ENCODE measurements at places on chromosomes 11 and 22.
A peak's percentile ranks its signal among the peaks of the same experiment; 100 is the strongest.

GRCh38 chr11:107660066-107660465 lies 51.8 kb downstream of the SLN start:
- no peak for DNase-seq

- no peak for DNase-seq
Observed at GRCh38 chr11:17291710-17292109, 15.2 kb downstream of the NUCB2 start.

GRCh38 chr11:96197801-96198701 lies 144.9 kb downstream of the MAML2 start:
- DNase-seq = no peak

GRCh38 chr11:19428206-19429002 lies 187.7 kb upstream of the E2F8 start:
- DNase-seq = no peak

- DNase-seq = no peak
Observed at GRCh38 chr11:11095831-11096723, 238.2 kb upstream of the ZBED5 start.

DNA sequence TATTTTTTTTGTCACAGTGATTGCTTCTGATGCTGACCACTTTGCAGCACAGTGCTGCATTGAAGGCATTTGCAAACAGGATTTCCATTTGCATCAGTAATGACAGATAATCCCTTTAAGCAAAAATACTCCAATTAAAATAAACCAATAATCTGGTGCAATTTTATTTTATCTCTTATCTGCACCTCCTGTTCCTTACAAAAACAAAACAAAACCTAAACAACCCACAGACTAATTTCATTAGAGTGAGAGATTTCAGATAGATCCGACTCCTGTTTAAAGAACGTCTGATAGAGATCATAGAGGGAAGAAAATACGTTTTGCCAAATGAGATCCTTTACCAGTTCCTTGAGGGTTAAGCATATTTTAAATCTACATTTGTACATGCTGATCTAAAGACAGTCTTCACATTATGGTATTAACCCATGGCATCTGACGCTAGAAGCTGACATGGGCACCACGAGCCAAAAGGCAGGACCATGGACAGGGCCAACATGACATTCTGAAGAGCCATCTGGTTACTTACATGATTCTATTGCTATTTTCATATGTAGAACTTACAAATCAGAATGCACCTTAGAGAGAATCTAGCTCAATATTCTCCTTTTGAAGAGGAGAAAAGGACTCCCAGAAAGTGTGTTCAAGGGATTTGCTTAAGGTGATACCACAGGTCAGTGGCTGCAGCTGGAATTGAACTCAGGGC lies 286.2 kb upstream of the NARS2 start:
- peak; percentile 11 for DNase-seq

DNA sequence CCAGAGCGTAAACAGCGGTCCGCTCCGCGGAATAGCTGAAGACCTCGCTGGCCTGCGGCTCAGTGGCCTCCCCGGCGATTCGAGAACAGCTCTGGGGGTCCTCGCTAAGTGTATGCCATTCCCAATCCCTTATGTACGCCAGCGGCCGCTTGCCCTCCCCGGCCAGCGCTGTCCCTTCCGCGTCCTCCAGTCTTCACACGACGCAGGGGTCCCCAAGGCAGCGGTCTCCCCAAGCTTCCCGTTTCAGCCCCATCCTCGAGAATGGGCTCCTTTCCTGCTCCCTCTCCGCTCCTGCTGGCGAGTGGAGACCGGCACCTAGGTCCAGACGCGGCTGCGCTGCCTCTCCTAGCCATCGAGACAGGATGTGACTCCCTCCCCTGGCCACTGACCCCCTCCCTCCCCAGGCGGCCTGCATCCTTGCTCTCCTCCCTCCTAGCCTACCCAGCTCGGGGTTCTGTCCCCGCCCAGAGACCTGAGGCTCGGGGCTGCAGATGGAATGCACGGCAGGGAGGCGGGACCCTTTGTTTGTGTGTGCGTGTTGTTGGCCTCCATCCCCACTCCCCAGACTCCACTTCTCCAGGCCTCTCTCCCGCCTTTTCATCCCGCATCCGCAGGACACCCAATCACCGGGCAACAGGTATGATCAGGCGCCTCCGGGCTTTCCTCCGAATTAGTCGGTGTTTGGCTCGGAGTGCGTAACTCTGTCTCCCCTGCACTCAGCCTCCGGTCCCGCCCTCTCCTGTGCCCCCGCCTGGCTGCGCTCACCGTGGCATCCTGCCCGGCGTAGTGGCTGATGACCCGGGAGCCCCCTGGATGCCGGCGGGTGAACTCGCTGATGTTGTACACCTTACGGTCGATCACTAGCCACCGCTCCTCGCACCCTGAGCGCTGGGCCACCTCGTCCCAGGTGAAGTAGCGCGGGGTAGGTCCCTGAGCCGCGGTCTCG lies 740 bp downstream of the FADS1 start:
- peak; percentile 84 for DNase-seq

- DNase-seq = no peak
Observed at GRCh38 chr11:86795511-86795910, 4.8 kb upstream of the PRSS23 start.

DNA sequence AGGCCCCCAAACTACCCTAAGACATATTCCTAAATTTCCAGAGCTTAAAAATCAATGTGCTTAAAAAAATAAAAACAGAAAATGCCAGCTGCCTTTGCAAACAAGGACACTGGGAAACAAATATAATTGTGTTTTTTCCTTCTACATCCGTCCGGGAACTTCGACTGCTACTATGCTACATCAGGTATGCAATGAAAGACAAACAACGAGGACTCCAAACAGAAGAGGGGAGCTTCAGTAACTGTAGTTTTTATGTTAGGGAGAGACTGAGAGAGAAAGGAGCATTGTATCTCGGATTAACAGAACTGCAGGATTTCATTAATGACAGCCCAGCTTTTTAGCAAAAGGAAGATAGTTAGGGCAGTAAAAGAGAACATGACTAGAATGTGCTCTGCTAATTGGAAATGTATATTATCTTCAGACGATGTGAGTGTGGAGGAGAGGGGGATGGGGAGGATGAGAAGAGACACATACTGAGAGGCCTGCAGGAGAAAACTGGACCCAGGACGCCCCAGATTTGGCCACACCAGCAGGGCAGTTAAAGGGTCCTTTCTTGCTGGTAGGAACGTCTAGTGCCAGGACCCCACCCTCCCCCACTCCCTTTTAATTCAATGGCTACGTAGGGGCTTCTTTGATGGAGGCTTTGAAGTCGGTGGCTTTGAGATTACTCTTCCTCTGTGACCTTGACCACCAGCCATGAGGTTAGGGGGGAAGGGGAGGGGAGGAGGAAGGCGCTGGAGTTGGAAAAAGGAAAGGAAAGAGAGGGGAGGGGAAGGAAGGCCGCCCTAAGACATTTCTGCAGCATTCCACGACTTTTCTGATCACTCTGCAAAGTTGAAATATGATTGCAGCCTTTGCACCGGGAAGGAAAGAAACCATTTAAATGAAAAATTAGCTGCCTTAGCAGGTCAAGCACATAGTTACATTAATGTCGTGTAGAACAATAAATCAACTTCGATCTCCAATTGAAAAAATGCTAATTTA lies 187.1 kb downstream of the BLID start:
- no peak for DNase-seq

- DNase-seq = no peak
Observed at GRCh38 chr22:35103761-35104160, 37.8 kb downstream of the ISX start.

GRCh38 chr11:118338637-118339061 lies 3.9 kb downstream of the CD3D start:
- no peak for DNase-seq

DNA sequence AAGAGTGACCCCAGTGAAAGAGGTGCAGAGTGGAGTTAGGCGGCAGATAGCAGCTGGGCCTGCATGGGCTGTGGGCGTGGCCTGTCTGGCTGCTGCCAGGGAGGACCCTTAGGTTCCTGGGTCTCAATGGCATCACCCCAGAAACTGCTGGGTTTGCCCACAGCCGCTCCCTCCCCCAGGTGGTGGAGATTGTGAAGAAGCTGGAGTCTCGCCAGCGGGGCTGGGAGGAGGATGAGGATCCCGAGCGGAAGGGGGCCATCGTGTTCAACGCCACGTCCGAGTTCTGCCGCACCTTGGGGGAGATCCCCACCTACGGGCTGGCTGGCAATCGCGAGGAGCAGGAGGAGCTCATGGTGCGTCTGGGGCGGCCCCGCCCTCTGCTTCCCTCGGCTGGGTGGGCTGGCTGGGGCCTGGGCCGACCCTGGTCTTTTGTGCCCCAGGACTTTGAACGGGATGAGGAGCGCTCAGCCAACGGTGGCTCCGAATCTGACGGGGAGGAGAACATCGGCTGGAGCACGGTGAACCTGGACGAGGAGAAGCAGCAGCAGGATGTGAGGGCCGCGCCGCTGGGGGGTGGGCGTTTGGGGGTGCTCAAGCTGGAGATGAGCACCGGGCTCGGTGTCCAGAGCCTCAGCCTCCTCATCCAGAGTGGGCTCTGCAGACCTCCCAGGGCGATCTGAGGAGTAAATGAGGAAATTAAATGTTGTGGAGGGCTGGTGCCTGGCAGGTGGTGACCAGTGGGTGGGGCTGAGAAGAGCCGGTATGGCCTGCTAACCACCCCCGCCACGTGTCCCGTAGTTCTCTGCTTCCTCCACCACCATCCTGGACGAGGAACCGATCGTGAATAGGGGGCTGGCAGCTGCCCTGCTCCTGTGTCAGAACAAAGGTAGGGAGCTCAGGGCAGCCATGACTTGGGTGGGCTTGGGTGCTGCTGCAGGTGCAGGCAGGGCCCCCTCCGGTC lies 15.0 kb downstream of the SART1 start:
- DNase-seq = no peak

GRCh38 chr22:38177044-38177443 lies 4.6 kb downstream of the PLA2G6 start:
- DNase-seq = no peak

DNA sequence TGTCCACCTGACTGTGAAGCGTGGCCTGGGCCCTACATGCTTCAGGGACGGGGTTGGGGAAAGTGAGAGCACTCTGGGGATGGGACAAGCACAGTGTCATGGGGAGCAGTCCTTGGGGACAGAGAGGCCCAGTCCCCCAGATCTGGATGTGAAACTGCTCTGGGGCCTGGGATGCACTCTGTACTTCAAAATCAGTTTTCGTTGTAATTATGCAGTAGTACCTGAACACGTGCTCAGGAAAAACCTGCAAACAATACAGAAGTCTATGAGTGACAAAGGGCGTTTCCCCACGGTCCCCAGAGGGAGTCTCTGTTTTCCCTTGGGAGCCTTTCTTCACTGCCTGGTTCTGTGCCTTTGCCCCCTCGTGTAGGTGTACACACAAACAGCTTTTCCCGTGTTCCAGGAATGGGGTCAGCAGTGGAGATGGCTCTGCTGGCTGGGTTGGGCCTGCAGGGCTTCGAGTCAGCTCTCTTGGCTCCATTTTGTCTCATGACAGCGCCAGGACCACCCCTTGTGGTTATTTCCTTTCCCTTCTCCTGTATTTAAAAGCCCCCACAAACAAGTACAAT lies 5.2 kb upstream of the TNFRSF13C start:
- DNase-seq = no peak

DNA sequence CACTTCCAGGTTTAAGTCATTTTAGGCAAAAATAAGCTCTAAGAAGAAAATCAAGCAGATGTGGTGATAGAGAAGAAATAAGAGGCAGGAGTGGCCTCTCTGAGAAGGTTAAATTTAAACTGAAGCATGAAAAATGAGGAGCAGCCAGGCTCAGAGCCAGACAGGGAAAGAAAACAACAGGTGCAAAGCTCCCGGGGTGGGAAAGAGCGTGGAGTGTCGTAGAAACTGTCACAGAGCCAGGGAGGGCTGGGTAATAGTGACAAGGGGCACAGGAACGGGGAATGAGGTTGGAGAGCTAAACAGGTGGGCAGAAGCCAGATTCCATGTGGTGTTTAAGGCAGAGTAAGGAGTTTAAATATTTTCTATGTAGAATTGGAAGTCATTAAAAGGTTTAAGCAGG lies 132.1 kb upstream of the BLID start:
- no peak for DNase-seq

GRCh38 chr11:126157326-126158030 lies 54.0 kb downstream of the RPUSD4 start:
- DNase-seq = no peak

GRCh38 chr22:39949964-39950737 lies 10.0 kb upstream of the TMA7B start:
- no peak for DNase-seq

DNA sequence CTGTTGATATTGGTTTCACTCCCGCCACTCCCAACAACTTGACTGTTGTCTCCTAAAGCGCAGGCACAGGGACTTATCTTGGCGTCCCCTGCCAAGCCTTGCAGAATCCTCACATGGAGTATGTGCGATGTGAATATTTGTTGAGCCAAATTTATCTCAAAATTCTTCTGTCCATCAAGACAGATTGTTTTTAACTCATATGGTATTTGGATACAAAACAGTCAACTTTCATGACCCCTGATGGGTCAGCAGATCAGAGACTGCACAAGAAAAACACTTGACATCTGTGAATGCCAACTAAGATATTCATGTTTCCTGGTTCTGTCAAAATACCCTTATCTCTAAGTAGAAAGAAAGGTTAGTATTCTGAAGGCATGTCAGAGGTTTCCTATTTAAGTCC lies 221.7 kb upstream of the BLID start:
- no peak for DNase-seq

GRCh38 chr11:70625582-70626518 lies 227.5 kb downstream of the CTTN start:
- DNase-seq = no peak

DNA sequence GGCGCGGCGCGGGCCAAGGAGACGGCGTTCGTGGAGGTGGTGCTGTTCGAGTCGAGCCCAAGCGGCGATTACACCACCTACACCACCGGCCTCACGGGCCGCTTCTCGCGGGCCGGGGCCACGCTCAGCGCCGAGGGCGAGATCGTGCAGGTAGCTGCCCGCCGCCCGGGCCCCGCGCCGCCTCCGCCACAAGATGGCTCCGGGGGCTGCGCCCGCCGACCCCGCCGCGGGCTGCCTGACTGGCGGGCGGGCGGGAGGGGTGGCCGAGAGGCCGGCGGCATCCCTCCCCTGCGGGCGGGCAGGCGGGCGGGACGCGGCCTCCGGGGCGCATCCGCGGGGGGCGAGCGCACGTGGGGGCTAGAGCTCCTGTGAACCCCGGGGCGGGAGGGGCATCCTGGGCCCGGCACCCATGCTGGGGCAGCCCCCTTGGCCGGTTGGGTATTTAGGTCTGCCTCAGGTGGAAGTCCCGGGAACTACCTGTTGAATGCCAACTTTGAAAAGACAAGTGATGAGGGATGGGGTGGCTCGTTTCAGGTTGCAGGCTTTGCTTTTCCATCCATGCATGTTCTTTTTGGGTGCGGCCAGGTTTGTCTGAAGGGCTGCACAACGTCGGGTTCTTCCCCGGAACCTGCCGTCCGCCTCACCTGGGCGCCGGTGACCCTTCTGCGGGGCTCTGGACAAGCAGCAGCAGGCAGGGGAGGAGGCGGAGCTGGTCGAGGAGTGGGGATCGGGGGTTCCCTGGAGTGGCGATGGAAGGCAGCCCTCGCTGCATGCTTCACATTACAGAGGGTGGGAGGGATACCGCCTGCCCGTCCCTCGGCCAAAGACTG lies 760 bp downstream of the ZNRF3 start:
- peak; percentile 52 for DNase-seq

GRCh38 chr22:31825513-31825912 lies 71.7 kb downstream of the DEPDC5 start:
- DNase-seq = no peak
